Esophagus mucosa (tissue), 1 donor: ENCODE measurements at places on chromosomes 1 and 21. TPM values are rescaled to one million over a fixed set of nuclear protein-coding genes. Genes with fewer than 3 reads are reported as not detected.

- no peak for ATAC-seq
Observed at GRCh38 chr1:18516473-18516872, 35.7 kb downstream of the KLHDC7A start.

- peak; percentile 64 for ATAC-seq
Observed at GRCh38 chr1:28926629-28927265, 12.4 kb downstream of the EPB41 start.

- no peak for ATAC-seq
Observed at GRCh38 chr21:32350981-32351380, 41.8 kb downstream of the URB1 start.

DNA sequence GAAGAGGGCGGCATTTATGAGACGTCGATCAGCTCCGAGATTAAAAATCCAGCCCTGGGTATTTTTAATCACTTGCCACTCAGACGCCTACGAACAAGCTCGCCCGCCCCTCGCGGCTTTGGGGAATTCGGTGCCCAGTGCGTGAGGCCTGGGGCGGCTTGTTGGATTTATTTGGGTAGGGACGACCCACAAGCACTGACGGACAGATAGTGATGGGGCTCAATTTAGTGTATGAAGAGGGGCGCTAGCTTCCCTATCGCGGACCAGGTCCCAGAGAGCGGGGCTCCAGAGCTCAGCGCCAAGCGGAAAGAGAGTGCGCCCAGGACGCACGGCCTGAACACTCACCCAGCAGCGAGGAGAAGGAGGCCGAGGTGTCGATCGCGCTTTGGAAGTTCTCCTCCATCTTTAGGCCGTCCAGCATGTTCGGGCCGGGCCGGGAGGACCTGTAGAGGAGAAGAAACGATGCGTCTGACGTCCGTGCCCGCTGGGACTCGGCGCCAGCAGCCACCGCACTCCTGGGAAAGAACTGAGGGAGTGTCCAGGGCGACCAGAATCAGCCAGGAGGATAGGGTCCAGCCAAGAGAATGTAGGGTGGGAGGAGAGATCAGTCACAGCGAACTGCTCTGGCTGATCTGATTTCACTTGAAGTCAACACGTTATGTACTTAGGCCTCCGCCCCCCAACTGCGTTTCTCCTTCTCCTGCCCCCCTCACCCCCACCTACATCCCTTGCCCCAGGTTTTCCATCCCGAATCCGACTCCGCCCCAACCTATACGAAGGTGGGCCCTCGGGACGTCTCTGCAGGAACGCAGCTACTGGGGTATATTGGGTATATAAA lies 1.2 kb downstream of the LMX1A start:
- no peak for ATAC-seq

GRCh38 chr21:25862596-25862995 lies 127.8 kb downstream of the GABPA start:
- ATAC-seq = no peak

DNA sequence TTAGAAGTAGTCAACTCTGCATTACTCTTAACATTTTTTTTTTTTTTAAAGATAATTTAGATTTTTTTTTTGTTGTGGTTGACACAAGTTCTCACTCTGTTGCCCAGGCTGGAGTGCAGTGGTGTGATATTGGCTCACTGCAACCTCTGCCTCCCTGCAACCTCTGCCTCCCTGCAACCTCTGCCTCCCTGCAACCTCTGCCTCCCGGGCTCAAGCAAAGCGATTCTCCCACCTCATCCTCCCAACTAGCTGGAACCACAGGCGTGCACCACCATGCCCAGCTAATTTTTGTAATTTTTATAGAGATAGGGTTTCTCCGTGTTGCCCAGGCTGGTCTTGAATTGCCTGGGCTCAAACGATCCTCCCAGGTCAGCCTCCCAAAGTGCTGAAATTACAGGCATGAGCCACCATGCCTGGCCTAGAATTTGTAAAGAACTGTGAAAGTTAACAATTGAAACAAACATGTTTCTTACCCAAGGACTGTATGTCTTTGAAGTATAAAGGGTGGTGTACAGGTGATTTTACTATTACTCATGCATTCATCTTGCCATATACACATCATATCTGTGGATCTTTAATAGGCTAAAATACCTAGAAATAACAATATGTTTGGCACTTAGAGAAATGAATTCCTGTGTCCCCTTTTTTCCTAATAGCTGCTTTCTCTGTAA lies 114.7 kb downstream of the ATP5PO start:
- no peak for ATAC-seq

GRCh38 chr1:115191691-115192090 lies 102.4 kb upstream of the TSPAN2 start:
- no peak for ATAC-seq

The MMEL1 gene
- 2.3 TPM for total RNA-seq

The RGS5 gene
- total RNA-seq = 28.3 TPM

DNA sequence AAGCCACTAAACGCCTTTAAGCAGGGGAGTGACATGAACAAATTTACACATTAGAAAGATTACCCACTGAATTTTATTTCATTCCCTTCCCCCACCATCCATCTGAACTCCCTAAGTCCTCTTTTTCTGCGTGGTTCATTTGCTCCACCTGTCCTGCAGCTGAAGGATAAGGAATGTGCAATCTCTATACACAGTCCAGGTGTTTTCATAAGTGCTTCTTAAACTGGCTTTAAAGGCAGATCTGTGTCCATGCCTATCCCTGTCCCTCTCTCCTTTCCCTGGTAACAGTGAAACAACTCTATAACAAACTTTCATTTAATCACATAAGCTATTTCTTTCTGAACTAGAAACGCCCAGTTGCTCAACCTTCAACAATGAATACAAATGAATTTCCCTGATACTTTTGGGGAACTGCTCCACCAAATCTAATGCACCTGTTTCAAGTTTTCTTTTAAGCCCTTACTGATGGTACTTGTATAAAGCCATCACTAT lies 8.4 kb downstream of the GSTM3 start:
- peak; percentile 35 for ATAC-seq

DNA sequence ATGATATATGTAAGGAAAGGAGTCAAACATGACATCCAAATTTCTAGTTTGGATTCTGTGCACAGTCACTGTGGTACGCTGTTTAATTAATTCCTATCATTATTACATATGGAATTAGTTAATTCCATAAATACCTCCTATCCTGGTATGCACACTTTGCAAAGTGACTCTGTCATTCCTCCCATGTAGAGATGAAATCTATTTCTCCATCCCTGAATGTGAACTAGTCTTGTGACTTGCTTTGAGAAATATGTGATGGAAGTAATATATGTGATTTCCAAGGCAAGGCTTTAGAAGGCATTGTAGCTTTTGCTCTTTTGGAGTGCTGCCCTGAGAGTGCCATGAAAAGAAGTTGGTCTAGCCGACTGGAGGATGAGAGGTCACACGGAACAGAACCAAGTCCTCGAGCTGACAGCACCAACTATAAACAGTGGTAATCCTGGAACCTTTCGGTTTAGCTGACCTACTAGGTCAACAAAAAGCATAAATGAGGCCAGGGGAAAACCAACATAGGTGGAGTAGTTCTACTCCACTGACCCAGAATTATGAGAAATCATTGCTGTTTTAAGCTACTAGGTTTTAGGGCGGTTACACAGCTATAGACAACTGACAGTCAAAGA lies 1.5 kb downstream of the SELENOF start:
- ATAC-seq = no peak

GRCh38 chr1:108482708-108483107 lies 32.6 kb downstream of the NBPF6 start:
- ATAC-seq = no peak

The TMEM61 gene
- total RNA-seq = 1.4 TPM

DNA sequence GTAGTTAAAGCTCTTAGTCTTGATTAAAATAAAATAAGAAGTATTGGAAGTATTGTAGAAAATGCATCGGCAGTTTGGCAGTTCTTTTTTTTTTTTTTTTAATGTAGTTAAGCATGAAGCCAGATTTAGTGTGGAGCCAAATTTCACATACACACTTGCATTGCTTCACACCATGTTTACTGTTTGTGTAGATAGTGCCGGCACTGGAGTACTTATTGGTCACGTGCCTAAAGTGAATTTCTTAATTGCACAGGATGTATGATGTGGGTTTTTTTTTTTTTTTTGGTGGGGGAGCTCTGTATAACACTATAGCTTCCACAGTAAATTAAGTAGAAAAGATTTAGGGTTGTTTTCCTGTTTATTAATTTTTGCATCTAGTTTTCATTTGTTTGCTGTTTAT lies 21.2 kb upstream of the TMEM61 start:
- no peak for ATAC-seq

GRCh38 chr1:198157847-198158725 lies 1.3 kb downstream of the NEK7 start:
- ATAC-seq = no peak

GRCh38 chr21:43879348-43880110 lies 14.5 kb downstream of the AGPAT3 start:
- no peak for ATAC-seq

DNA sequence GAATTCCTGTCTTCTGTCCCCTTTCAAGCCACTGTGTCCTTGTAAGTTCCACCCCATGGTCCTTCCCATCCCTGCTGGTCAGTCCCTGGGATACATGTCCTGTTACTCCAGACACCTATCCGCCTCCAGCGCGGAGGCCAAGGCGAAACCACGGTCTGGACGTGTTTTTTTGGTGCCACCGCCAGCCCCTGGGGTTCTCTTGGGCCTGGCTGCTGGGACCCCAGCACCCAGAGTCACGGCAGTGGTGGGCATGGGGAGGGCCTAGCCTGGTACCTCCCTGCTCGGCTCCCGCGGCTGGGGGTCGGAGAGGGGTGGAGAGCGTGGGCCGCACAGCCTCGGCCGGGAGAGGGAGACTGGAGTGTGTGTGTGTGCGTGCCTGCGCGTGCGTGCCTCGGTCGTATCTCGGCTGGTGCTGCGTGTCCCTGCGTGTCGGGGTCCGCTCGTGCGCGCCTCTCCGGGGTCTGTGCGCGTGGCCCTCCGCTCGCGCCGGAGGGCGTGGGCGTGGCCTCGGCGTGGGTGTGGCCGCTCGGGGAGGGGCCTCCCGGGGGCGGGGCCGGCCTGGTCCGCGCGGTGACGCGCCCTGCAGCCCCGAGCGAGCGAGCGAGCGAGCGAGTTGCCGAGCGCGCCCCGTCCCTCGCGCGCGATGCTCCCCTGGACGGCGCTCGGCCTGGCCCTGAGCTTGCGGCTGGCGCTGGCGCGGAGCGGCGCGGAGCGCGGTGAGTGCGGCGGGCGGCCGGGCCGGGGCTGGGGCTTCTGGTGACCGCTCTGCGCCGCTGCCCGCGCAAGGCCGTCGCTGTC lies at the start of gene VWA1:
Gene VWA1, plus strand, starts transcription at position 585 of the 798 bp plus-strand sequence. Its CDS starts 59 bp downstream, at position 644.
- peak; percentile 64 for ATAC-seq

DNA sequence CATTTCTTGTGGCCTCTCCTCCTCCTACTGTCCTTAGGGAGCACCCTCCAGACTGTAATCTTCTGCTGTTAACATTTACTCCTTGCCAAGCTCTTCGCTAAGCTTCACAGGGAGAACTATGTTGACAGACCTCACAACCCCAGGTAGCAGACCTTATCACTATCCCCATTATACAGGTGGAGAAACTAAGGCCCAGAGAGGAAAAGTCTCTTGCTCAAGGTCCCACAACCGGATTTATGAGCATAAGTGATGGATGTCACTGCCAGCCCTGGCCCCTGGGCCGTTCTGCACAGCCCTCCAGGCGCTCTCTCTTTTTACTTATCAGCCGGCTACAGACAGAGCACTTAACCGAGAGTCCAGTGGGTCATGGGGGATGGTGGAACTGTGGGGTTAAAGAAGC lies 18.1 kb downstream of the LYPD8 start:
- no peak for ATAC-seq

DNA sequence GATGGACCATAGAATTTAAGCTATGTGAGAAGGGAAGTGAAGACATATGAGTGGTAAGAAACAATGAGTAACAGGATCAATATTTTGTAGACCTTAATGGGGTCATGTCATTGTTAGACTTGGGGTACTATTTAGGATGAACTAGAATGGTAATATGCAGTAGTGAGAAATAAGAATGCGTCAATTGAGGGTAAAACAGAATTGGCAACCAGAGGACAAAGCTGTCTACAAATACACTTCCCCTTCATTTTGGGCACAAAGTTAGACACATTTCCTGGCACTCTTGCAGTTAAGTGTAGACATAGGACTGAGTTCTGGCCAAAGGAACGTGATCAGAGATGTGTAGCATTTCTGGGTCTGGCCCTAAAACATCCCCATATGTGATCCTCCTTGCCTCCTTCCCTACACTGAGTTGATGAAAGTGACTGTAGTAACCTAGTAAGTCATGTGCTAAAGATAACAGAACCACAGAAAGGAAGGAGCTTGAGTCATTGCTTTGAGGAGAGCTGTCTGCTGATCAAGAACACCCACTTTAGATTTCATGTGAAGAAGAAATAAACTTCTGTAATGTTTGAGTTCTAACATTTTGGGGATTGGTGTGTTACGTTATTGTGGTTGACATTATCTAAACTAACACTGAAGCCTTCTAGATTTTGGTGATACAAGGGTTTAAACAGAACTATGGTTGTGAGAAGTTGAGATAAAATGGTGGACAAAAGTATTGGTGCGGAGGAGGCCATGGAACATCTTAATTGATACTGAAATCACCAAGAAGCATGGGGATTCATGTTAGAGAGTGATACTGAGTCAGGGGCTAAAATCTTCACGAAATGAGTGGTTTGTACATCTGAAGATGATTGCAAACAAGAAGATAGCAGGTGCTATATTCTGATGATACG lies 41.7 kb downstream of the CD55 start:
- ATAC-seq = peak; percentile 31

The OR2T1 gene
- total RNA-seq = not detected

The LRRC71 gene
- not detected for total RNA-seq

The UBL4B gene
- total RNA-seq = not detected

The ZYG11A gene
- 0.44 TPM for total RNA-seq

GRCh38 chr1:118991448-118991847 lies 3.3 kb upstream of the TBX15 start:
- ATAC-seq = no peak

DNA sequence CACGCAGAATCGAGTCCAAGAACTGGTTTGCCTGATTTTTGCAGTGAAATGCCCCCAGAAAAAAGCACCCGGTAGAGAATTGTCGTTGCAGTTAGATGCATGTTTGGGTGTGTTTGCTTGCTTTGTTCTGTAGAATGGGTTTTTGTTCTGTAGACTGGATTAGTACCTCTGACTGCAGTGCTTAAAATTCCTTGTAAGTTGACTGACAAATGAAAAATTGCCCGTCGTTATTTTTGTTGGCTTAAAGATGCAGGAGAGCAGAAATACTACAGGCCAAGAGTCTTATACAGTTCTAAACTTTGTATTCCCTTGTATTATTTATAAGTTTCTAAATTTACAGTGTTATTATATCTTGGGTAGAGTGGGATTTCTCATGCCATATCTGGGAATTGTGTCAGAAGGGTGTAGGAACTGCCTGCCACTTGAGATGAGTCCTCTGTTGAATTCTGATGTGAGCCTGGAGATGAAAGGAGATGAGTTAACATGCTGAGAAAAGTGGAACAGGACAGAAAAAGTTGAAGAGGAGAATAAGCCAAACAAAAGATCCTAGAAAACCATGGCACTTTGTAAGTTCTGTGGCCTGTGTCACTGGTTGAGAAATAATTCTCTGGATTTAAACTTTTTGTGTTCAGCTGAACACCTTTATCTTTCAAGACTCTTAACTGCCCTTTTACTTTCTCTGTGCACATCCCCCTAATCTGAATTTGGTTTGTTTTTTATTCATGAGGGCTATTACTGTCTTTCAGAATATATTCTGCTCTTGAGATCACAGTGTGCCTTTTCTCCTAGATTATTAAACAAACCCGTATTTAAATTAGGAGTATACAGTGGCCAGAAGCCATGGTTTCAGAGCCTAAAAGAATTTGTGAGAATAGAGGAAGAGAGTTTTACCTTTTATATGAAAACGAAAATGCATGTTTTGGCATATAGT lies 1.4 kb downstream of the DESI2 start:
- no peak for ATAC-seq

GRCh38 chr1:47987601-47988000 lies 9.6 kb downstream of the TRABD2B start:
- no peak for ATAC-seq
